ENCODE measurements at places on chromosomes 3 and 15.
A peak's percentile ranks its signal among the peaks of the same experiment; 100 is the strongest.

DNA sequence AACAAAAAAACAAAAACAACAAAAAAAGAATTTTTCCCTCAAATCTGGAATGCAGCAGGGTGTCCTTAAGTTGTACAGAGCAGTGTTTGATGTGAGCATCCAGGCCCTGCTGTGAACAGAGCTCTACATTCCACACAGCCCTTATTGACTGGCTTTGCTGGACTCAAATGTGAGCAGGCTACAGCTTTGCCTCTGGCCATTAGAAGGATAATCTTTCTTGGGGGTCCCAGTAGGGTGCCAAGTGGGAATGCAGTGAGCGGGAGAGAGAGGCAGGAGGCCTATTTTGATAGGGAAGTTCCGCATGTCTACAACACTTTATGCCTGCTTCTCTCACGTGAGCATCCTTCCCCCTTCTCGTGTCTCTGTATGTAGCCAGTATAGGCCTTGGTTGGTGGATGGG is 34.4 kb upstream of the TPRG1 start:
- DNase-seq, result no peak

- no peak for DNase-seq
These were observed 177.4 kb downstream of the SQOR start for GRCh38 chr15:45812200-45812599.

DNA sequence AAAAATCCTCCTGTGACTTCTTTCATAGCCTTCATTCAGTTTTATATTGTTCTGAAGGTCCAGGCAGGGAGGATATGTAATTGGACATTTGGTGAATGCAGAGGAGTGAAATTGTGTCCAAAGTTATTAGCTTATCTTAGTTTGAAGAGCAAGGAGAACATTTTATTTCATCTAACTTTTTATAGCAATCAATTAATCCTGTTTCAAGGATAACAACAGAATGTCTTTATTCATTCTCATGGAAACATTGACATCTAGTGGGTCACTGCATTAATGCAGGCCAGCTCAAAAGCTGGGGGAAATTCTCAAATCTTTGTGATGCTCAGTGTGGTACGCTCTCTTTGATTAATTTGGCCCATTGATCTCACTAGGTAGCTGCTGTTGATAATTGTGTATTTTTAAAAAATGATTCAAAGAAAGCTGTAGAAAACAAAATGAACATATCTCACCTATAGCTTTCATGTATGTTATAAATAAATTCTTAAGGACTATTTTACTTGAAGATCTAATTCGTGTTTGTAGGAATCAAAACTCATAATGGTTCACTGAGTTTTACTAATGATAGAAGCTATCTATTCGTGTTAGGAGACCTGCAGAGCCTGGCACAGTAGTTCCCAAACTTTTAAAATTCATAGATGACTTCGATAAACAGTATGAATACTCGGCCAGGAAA is 150.8 kb upstream of the KCNMB2 start:
- DNase-seq, result peak; percentile 34

- no peak for DNase-seq
These were observed 861.4 kb upstream of the NECTIN3 start for GRCh38 chr3:110210086-110210660.

GRCh38 chr3:105518203-105518602 is 151.5 kb downstream of the ALCAM start:
- no peak for DNase-seq

DNA sequence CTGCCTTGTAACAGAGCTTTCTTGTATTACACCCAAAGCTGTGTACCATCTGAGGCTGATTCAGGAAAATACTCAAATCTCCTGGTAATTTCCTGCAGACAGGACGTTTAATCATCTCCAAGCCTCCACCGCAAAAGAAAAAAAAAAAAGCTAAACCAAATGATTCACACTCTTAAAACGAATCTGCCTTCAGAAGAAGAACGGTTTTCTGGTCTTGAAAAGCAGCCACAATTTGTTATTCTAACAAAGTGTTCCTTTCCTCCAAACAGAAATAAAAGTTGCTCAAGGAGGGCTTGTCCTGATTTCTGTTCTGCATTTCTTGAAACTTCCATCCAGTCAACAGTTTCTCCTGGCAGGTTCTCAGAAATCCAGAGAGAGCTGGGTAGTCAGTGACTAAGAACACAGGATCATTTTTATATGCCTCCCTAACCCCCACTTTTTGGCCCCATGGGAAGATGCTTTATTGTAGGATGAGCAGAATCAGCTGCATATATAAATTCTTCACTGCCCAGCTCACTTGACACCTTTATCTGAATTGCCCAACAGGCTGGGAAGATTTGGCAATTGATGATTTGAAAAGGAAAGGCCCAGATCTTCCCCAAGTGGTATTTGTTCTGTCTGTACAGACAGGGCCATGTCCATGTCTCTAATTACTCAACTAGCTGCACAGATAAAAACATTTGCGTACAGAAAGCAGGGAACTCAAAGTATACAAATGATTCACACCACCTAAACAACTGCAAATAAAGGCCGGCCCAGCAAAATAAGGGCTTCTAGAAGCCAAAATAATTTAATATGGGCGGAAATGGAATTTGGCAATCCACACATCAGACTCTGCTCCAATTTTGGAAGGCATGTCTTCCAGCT is 41.0 kb upstream of the PRICKLE2 start:
- DNase-seq, result peak; percentile 97

- DNase-seq, result peak; percentile 72
These were observed 56.6 kb downstream of the LSM3 start for GRCh38 chr3:14235003-14235911.

- DNase-seq, result no peak
These were observed 90.8 kb upstream of the TNFAIP8L3 start for GRCh38 chr15:51185213-51186159.

- DNase-seq, result peak; percentile 26
These were observed 26.9 kb upstream of the LINGO1 start for GRCh38 chr15:77659350-77660321.

DNA sequence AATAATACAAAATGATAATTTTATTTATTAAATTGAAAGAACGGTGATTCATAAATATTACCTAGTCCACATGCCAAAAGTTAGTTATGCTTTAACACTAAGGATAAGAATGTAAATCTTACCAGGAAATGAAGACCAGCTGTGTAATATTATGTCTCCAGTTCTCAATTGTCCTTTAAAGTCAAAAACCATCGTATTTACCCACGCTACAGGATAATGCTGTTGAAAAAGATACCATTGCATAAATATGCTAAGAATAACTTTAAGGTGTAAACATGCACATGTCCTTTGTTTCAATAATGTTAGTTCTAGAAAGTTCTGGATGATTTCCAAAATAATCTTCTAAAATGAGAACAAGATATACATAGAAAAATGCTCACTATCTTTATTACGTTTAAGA is 103.5 kb downstream of the FAIM start:
- no peak for DNase-seq

DNA sequence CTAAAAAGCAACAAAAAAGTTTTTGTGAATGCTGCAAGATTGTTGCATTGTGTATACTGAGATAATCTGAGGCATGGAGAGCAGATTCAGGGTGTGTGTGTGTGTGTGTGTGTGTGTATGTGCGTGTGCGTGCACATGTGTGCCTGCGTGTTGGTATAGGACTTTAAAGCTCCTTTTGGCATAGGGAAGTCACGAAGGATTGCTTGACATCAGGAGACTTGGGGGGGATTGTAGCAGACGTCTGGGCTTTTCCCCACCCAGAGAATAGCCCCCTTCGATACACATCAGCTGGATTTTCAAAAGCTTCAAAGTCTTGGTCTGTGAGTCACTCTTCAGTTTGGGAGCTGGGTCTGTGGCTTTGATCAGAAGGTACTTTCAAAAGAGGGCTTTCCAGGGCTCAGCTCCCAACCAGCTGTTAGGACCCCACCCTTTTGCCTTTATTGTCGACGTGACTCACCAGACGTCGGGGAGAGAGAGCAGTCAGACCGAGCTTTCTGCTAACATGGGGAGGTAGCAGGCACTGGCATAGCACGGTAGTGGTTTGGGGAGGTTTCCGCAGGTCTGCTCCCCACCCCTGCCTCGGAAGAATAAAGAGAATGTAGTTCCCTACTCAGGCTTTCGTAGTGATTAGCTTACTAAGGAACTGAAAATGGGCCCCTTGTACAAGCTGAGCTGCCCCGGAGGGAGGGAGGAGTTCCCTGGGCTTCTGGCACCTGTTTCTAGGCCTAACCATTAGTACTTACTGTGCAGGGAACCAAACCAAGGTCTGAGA is 4.7 kb downstream of the BHLHE40 start:
- peak; percentile 87 for DNase-seq

DNA sequence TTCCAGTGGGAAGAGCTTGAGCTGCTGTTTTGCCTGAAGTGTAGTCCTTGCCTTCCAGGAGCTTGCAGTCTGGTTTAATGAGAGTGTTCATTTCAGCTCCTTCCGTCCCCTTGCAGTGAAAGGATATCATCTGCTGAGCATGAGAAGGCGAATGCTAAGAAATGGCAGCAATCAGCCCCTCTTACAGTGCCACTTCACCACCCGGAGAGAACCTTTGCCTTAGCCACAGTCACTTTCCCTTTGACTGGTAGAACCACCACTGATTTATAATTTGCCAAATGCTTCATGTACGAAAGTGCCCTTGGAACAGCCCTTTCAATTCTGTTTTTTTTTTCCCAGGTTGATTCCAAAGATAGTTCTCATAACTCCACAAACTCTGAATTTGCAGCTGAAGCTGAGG is 11.5 kb downstream of the TATDN2 start:
- no peak for DNase-seq

DNA sequence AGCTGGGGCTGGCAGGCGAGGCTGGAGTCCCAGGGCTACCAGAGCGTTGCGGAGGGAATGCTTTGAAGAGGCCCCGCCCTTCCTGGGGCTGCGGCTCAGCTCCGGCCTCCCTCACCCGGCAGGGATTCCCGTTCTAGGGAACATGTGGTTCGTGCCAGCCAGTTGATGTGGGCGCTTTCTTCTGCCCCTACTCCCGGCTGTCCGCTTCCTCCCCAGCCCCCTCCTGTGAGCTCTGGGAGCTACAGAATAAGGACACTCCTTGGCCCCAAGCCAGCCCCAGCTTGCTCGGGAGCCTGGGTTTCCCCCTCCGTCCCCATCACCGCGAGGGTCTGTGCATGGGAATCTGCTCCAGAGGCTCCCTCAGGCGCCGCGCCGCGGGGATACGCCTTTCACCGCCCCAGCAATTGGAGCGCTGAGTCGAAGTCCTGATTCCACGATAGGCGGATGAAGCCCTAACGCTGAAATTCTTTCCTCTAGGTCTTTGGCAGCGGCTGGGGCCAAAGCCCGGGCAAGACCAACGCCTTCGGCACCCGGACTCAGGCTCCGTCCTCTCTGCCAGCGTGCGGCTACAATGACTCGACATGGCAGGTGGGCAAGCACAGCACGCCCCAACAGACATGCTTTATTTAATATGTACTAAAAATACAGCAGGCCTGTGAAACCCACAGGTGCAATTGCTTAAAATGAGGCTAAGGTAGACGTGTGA is 69.5 kb downstream of the KLF15 start:
- peak; percentile 73 for DNase-seq

DNA sequence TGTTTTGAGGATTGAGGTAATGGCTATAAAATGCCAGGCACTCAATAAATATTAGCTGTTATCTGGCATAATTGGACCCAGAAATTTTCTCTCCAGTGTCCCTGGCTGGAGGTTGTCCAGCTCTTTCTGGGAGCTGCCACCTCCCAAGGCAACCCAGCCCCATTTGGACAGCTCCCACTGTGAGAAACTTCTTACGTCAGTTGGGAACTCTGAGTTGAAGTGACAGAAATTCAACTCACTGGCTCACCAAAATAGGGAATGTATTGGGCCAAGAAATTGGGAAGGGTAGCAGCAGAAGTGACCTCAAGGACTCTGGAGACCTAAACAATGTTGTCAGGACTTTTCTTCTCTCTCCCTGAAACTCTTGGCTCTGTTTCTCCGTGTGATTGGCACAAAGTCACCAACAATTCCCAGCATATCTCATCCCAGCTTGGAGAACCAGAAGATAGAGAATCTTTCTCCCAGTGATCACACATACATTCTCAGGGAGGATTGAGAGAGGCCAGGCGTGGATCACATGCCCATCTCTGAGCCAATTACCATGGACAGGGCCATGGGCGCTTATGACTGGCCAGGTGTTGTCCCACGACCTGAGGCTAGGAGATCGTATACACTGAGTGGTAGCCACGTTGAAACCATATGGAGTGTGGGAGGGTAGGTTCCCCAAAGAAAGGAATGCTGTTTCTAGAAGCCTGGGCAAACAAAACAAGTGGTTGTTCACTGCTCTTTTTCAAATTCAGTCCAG is 22.5 kb upstream of the HCN4 start:
- no peak for DNase-seq

DNA sequence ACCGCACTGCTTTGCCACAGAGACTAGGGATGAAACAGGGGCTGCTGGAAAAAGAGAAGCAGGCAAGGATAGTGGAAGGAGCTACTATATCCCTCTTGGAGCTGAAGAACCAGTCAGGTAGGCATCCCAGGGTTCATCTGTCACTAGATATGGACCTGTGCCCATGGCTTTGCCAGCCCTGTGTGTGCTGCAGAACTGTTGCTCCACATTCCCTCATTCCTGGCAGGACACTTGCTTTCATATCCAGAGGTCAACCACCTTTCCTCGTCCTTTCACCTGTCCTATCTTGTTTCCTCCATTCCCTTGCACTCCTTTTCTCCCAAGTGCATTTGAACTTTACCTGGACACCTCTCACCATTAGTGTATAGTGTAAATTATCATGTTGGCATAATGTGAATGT is 12.0 kb downstream of the SNRK start:
- no peak for DNase-seq

- no peak for DNase-seq
These were observed 36.2 kb downstream of the HOMER2 start for GRCh38 chr15:82916161-82916952.

- DNase-seq, result no peak
These were observed 16.6 kb downstream of the PPP1R2 start for GRCh38 chr3:195526492-195526891.

DNA sequence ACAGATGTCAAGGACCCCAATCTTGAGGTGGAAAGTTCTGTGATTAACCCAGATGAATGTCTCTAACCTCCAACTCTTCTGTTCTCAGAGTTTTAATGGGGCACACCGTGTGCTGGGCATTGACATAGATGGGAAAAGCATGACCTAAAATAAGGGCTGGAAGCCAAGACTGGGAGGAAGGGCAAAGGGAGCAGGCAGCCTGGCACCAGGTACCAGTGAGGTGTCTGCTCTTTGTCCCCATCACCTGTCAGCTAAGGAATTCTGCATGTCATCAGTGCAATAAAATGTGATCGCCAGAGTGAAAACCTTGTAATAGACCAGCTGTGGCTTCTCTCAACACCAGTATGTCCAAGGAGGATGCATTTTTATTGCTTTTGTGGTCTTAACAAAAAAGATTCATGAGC is 143.5 kb upstream of the TPM1 start:
- DNase-seq, result peak; percentile 51

- DNase-seq, result peak; percentile 87
These were observed 17.8 kb upstream of the MAP4 start for GRCh38 chr3:48034000-48034516.

DNA sequence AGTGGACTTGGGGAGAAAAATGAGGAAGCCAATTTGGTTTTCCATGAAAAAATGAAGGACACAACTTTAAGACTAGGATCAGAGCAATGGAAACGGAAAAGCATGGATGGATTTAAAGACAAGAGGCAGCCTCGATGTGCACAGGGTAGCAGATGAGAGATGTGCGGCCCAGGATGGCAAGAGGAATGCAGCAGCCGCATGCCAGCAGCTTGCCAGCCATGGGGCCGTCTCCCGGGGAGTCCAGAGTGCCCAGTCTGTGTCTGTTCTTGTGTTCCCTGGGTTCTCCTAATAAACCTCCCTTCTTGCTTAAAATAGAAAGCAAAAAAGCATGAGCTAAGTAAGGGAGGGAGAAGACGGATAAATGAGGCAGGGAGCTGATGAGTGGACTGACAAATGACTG is 68.0 kb upstream of the IQSEC1 start:
- no peak for DNase-seq
